ENCODE measurements at places on chromosomes 11 and 22.

DNA sequence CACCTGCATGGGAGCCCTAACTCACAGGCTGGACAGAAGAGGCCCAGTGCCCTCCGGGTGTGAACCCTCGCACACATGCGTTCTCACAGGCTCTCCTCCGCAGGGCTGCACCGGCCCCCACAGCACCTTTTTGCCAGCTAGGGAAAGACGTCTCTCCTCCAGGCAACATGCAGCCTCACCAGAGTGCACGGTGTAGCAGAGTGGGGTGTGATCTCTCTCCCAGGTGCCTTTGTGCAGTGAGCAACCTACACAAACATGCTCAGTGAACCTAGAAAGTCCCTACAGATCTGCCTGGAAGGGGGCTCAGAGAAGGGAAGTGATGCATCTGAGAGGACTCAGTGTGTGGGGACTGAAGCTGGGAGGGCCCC is 3.7 kb upstream of the CARNS1 start:
- no peak for DNase-seq

GRCh38 chr22:39266398-39267030 is 21.7 kb upstream of the PDGFB start:
- DNase-seq, result peak; percentile 84

DNA sequence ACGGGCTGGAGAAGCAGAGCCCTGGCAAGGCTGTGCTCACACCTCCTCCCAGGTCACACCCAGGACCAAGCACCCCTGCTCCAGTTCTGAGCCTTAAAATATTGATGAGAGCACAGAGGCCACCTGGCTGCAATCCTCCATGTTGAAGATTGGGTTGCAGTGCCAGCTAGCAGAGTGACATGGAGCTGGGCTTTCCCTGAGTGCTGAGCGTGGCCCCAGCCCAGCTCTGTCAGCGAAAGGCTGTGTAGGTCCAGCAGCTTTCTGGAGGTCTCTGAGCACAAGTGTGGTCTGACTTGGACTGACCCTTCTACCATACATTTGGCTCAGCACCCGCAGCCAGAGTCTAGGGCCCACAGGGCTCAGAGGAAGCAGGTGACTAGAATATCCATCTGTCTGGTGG is 4.0 kb upstream of the CHKA start:
- DNase-seq, result no peak

DNA sequence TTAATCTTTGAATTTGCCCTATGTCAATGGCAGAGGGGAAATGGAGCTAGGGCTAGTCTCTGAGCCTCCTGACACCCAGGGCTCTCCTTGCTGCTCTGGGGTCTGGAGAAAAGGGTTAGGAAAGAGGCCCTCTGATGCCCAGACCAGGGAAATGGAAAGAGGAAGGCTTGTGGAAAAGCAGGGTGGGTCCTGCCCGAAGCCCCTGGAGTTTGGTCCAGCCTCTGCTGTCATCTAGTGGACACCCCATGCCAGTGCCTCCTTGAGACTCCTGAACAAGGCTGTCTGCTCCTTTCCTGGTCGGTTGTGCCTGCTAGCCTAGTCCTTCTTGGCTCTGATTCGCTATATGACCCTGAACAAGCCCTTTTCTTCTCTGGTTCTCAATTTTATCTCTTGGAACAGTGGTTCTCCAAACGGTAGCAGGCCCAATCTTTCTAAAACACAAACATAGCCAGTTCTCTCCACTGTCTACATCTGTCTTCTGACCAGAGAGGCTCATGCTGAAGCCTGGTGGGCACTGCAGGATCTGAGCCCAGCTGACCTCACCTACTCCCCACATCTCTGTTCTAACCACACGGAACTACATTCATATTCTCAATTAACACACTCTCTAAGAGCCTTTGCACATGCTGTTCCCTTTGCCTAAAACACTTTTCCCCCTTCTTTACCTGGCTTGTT is 8.8 kb upstream of the PLA2G3 start:
- DNase-seq, result peak; percentile 52

DNA sequence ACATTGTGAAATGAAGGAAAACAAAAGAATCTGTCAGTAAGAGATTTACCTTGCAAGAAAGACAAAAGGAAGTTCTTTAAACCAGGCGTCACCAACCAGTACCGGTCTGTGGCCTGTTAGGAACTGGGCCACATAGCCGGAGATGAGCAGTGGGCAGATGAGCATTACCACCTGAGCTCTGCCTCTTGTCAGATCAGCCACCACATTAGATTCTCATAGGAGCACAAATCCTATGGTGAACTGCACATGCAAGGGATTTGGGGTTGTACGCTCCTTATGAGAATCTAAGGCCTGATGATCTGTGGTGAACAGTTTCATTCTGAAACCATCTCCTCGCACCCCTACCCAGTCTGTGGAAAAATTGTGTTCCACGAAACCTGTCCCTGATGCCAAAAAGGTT is 108.2 kb downstream of the CYP2R1 start:
- peak; percentile 4 for DNase-seq

- DNase-seq, result no peak
Measured at GRCh38 chr11:8658321-8659057, 24.0 kb downstream of the TRIM66 start.

GRCh38 chr22:34490886-34491285 is 570.6 kb upstream of the LARGE1 start:
- no peak for DNase-seq

Data from activated CD4-positive, alpha-beta T cell treated with anti-CD3 and anti-CD28 coated beads, Interleukin-10, Interleukin-2, amounts not matched to agents 100 ng/mL and 50 ng/mL, durations not matched to agents 16 hours and 8 hours (primary cell).